ENCODE measurements at places on chromosomes 7 and 10.

- no peak for DNase-seq
Observed at GRCh38 chr10:78116361-78116760, 82.7 kb downstream of the RPS24 start.

DNA sequence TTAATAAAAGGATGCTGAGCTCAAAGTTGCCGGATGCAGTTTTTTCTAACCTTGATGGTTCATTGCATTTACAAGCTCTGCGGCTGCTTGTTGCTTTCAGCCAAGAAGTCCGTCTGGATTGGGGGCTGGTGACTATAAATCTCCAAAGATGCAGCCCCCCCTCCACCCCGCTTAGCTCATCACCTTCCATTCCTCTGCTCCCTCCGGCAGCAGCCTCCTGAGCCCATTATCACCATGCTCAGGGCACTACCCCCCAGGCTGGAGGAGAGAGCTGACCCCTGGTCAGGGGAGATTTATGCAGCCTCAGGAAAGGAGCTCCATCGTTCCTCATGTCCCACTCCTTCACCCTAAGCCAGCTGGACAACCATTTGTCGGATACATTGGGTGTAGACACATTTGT is 55.3 kb upstream of the ZRANB1 start:
- DNase-seq = no peak

DNA sequence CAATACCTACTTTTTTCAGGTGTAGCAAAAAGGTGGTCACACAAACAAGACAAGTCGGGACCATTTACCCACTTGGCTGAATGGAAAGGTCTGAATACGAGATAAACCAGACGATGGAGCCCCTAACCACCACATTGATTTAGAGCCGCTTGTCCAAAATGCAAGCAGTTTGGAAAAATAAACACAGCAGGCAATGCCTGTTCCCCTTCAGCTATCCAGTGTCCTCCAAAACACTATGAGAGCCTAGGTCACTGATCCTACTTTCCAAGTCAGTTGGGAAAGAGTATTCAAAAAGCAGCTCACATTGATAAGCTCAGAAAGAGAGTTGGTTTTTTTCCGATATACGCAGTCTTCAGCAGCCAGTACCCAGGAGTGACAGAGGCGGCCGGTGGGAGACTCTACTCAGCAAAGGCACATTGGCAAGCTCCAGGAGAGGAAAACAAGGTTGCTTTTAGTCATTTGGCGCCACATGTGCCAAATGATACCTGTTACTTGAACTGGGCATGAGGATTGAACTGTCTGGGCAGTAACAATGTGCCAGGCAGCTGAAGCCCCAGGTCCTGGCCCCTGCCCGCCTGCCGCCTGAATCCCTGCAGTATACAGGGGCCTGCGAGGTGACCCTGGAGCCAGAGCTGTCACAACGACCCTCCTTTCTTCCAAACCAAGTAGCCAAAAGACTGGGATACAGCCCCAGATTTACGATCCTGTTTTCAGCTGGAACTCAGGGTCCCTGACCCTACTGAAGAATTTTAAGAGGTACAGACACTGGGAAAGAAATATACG is 109.8 kb downstream of the PIP4K2A start:
- no peak for DNase-seq

DNA sequence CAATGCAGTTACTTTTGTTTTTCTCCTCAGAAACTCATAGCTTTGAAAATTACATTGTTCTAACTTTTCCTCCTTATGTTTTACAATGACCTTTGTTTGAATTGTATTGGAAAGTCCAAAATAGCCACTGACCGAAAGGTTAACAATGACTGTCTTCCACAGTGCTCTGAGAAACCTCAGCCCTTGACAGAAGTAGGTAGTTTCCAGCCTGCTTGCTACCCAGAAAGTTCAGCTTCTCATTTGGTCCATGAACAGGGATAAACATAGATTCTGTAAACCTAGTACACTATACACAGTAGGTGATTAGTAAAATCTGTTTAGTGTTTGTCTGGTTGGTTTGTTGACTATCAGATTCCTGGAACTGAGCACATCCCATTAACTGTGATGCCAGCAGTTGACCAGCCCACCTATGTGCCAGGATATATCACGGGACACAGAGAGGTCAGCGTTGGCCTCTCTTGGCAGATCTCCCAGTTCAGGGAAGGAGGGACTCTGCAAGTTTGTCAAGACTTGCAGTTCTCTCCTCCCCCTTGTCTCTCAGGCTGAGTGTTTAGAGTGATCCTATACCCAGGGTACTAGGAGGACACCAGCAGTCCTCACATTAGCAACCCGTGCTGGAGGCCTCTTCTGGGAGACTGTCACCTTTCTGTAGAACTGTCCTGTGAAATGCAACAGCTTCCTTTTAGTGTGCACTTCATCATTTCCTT is 297.6 kb downstream of the ARHGAP12 start:
- no peak for DNase-seq

GRCh38 chr7:146713934-146714333 is 597.3 kb downstream of the CNTNAP2 start:
- no peak for DNase-seq

DNA sequence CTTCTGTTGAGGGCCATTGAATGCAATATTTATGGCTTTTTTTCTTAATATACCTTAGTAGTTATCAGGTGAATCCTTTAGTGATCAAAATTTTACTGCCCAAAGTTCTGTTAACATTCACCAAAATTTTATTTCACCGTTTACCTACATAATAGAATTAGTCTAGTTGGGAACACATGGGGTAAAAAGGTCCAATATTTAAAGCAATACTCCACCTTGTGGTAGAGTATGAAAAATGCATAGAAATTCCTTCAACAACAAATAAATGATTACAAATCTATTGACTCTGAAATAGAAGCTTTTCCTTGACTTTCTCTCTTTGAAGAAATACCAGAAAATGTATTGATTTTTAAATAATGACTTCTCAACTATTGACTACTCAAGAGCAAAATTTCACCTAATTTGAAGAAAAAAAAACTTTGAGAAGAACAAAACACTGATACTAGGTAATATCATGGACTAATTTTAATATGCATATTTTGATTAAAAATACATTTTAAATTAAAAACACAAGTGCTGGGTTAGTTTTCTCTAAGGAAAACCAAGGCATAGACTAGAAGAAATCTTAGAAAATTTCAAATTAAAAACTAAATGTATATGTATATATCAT is 43.3 kb downstream of the POLR1F start:
- DNase-seq = no peak

DNA sequence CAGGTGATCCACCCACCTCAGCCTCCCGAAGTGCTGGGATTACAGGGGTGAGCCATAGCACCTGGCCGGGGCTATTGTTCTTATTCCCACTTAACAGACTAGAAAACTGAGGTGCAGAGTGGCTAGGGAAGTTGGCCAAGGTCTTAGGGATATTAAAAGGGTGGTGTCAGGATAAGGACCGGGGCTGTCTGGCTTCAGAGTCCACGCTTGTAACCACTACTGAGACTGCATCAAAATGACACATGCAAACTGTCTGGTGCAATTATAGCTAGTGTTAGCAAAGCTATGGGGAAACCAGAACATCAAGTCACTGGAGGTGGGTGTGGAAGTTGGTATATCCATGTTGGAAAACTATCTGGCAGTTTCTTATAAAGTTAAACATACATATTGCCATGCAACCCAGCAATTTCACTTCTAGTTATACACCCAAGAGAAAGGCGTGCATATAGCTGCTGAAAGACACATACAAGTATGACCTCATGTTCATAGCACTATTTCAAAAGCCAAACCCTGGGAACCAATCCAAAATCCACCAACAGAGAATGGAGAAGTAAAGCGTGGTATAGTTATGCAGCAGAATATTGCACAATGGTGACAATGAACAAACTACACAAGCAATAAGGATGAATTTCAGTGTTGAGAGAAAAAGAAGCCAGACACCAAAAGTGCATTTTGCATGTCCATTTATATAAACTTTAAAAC is 33.9 kb upstream of the EEPD1 start:
- DNase-seq = no peak

- no peak for DNase-seq
Observed at GRCh38 chr10:102540023-102540422, 36.3 kb downstream of the SUFU start.

DNA sequence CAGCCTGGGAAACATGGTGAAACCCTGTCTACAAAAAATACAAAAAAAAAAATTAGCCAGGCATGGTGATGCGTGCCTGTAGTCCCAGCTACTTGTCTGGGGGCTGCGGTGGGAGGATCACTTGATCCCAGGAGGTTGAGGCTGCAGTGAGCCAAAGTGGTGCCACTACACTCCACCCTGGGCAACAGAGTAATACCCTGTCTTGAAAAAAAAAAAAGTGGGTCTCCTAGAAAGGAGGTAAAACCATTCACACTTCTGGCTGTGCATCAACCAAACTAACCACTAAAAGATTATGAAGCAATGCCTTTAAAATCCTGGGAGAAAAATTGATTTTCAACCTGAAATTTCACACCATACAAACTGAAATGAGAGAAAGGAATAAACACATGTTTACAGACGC is 35.4 kb upstream of the C10orf71 start:
- peak; percentile 38 for DNase-seq

DNA sequence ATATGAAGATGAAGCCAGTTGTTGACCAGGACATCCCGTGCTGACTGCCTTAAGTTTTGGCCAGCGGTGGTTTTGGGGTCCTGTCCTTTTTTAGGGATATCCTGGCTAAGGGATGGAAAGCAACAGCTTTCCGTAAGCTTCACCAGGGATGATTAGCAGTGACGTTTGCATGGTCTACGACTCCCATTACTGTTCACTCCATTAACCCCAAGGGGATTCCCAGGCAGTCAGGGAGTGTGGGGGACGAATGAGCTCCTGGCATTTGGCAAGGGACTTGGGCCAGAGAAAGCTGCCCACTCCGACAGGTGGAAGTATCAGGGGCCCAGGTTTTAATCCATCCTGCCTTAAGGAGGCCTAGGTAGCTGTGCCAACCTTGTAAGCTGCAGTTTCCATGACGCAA is 66.8 kb downstream of the ITGB1 start:
- DNase-seq = no peak

GRCh38 chr10:60417901-60418300 is 28.2 kb upstream of the ANK3 start:
- no peak for DNase-seq

DNA sequence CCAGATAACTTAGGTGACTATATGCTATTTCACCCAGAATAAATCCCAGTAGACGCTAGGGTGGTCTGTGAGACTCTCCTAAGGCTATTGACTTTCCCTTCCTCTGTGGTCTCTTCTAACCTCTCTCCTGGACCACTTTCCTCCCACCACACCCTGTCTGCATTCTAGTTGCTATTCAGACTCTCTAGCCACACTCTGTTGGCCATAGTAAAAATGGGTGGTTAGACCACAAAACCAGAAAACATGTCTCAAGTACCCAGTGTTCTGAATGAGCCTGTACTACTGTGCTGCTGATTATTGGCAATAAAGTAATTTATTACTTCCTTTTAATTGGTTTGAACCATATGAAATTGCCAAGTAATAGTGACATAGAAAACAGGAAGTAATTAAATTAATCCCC is 240.8 kb downstream of the KIF20B start:
- DNase-seq = no peak
